ENCODE measurements at places on chromosomes 11 and 22. TPM values are rescaled to one million over a fixed set of nuclear protein-coding genes. Genes with fewer than 3 reads are reported as not detected.
A peak's percentile ranks its signal among the peaks of the same experiment; 100 is the strongest.

- DNase-seq, result no peak
Observed at GRCh38 chr11:12246147-12246546, 131.2 kb upstream of the PARVA start.

GRCh38 chr11:94934846-94935245 lies 38.5 kb downstream of the CWC15 start:
- DNase-seq, result no peak

- DNase-seq, result peak; percentile 38
Observed at GRCh38 chr22:25362215-25362882, 142.9 kb downstream of the CRYBB2 start.

GRCh38 chr11:2156416-2157182 lies 4.4 kb downstream of the INS start:
- DNase-seq, result peak; percentile 52

DNA sequence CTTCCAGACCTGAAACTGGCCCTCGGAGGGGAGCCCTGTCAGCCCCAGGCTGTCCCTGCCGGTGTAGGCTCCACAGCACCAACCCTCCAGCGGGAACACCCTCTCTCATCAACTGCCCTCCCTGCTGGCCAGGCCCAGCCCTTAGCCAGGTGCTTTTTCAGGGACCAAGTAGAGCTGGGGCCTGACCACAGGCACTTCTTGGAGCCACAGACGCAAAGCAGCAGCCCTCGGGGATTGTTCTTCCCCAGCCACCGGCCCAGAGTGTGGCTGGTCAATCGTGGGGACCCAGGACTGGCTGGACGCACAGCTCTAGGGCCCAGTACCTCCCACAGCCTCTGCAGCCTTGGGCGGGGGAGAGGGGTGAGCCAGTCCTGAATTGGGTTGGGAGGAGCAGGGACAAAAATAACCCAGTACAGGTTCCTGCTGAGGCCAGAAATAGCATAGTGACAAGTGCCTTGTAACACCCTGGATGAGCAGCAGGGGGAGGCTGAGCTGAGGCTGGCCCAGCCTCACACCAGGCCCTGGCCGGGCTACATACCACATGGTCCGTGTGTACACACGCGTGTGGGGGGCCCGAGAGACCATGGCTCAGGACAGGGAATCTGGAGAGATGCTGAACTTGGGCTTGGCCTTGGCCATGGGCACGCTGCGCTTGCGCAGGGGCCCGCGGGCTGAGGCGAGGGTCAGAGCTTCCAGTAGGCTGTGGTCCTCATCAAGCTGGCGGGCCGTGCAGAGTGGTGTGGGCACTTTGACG lies 2.0 kb downstream of the KCNJ11 start:
- no peak for DNase-seq

DNA sequence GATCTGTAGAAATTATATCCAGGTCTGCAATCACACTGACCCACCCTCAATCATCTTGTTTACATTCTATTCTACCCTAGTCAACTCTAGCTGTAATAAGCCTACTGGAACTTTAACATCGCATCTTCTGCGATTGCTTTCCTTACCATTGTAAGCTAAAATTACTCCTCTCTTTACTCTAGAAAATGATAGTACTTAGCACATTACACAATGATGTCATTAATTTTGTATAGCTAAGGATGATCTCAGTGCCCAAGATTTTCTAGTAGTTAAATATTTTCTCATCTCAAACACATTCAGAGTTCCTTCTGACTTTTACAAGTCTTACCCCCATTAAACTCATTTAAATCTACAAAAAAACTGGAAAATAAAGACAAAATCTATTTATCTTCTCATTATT lies 39.6 kb upstream of the CTSC start:
- no peak for DNase-seq

- no peak for DNase-seq
Observed at GRCh38 chr22:45831394-45831793, 145.6 kb downstream of the WNT7B start.

DNA sequence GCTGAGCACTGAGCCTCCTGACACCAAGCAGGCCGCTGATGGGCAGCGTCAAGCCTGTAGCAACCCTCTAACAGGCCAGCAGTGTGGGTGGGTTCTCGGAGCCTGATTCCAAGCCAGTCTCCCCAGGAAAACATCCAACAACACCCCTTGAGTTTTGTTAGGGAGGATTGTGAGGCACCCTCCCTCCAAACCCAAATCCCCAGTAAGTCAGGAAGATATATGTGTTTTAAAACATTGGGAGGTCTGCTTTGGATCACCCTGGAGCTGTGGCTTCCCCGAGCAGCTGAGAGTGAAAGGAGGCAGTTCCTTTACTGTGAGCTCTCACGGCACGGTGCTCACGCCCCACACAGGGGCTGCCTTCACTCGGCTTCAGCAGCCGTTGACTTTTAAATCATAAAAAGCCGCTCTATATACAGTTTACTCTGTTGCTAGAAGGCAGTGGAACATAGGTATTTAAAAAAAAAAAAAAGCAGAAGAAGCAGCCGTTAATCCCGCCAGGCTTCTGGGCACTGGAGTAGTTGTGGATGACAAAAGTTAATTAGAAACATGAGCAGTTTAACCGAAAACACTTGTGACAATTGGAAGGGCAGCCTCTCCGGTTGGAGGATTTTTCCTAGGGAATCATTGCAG lies 218.6 kb downstream of the NAV2 start:
- no peak for DNase-seq

- no peak for DNase-seq
Observed at GRCh38 chr22:49107561-49107960, 720.1 kb downstream of the BRD1 start.

DNA sequence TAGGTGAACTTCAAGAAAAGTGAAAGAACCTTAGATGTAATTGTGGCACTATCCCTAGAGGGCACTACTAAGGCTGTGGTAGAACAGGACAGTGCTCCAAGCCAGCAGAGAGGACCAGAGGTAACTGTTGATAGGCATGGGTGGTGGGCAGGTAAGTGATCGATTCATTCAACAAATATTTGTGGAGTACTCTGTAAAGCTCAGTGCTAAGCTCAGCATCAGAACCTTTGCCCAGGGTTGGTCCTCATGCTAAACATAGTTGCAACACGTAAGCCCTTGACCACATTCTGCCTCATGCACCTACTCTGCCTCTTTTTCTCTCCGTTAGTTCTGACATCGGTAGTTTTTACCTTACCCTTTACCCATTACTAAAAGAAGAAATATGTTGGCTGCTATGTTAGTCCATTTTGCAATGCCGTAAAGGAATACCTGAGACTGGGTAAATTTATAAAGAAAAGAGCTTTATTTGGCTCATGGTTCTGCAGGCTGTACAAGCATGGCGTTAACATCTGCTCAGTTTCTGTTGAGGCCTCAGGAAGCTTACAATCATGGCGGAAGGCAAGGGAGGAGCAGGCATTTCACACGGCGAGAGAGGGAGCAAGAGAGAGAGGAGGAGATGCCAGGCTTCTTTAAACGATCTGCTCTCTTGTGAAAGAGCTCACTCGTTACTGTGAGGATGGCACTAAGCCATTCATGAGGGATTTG lies 18.4 kb upstream of the NNMT start:
- no peak for DNase-seq

DNA sequence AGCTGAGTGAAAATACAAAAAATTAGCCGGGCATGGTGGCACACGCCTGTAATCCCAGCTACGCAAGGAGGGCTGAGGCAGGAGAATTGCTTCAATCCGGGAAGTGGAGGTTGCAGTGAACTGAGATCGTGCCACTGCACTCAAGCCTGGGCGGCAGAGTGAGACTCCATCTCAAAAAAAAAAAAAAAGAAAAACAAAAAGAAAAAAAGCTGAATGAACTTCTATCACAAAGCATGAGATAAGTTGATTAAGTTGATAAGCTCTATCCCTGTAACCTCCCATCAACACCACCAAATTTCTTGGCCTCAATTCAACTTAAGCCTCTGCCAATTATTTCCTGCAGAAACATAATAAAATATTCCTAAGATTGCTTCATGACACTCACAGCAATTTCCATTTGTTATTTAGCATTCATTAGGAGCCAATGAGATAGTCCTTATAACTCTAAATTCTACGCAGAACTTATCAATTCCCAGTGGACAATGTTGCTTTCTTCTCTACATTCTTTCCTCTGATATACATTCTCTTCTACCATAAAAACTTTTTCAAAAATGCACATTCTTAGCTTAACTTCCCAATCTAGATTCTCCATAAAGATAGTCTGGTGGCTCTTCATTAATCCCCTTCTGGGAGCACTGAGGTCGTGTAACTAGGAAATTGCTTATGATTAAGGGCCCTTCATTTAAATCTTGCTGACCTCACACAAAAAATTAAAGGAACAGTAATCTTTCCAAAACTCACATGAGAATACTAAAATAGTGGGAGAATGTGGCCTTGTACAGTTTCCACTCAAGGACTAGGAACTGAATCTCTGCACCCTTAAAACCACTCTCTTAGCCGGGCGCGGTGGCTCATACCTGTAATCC lies 2.9 kb downstream of the AMBRA1 start:
- no peak for DNase-seq

DNA sequence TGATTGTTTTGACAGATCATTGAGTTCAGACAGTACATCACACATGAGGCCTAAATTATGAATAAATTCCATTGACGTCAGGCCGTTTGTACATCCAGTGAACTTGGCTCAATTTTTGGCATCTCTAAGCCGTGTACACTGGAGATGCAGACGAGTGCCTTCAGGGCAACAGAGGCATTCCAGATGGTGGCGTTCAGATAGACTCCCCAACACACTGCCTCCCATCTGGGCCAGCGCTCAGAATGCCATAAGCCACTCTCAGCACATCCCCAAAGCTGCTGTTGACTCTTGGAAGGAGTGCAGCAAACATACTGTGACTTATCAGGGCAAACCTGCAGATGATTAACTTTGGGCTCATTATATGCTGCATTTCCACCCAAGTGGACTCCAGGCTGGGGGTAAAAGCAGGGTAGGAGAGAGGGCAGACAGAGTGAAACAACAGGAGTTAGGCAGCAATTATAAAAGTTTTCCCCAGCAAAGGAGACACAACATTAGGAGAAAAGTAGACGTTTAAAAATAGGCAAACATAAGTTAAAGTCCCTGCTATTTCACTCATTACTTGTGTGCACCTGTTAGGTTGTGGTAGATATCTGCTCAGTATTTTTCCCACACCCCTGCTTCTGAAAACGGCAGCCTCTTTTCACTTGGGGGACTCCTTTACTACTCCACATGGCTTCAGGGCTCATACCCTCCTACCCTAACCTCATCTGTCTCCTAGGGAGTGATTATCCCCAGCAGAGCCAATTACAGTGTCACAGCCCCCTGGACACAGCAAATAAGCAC lies 60.2 kb upstream of the PDE3B start:
- no peak for DNase-seq

- DNase-seq, result no peak
Observed at GRCh38 chr11:116895048-116895757, 57.8 kb upstream of the APOA1 start.

DNA sequence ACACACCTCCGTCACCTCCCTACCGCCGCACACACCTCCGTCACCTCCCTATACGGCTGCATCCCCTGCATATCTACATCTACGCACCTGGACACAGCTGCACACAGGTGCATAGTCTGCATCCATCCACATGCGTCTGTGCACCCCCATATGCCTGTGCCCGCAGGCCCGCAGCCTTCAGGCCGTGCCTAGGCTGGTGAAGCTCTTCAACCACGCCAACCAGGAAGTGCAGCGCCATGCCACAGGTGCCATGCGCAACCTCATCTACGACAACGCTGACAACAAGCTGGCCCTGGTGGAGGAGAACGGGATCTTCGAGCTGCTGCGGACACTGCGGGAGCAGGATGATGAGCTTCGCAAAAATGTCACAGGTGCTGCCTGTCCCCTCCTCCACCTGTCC lies 4.8 kb downstream of the PKP3 start:
- no peak for DNase-seq

DNA sequence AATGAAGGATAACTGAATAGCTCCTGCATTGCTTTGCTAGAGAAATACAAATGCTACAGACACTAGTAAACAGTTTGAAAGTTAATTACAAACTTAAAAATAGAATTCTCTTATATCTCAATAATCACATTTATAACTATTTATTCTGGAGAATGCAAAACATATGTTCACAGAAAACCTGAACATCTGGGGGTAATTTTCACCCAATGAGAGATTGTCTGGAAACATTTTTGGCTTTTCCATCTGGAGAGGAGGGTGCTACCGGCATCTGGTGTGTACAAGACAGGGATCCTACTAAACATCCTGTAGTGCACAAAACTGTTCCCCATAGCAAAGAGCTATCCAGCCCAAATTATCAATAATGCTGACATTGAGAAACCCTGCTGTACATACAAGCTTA lies 378.4 kb upstream of the CHORDC1 start:
- no peak for DNase-seq

DNA sequence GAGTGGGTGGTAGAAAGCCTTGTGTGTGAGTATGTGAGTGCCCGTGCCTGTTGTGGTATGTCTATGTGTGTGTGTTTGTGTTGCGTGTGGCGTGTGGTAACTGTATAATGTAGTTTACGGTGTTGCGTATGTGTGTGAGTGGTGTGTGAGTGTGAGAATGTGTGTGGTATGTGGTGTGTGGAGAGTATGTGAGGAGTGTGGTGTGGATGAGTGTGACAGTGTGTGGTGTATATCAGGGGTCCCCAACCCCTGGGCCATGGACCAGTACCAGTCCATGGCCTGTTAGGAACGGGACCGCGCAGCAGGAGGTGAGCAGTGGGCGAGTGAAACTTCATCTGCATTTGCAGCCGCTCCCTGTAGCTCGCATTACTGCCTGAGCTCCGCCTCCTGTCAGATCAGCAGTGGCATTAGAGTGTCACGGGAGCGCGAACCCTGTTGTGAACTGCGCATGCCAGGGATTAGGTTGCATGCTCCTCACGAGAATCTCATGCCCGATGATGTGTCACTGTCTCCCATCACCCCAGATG lies 5.7 kb downstream of the UPK3A start:
- DNase-seq, result no peak

- DNase-seq, result no peak
Observed at GRCh38 chr22:49062155-49062801, 765.4 kb downstream of the BRD1 start.

Gene CCDC73
- not detected for total RNA-seq

Gene OR5D18
- not detected for total RNA-seq

Gene HORMAD2
- not detected for total RNA-seq

Gene MRGPRX4
- not detected for total RNA-seq

Gene MRGPRE
- not detected for total RNA-seq

Gene TMEM126B
- 24.5 TPM for total RNA-seq

Gene OR2D2
- total RNA-seq, result not detected

Gene PARVA
- total RNA-seq, result 1.8 TPM

Gene HBE1
- not detected for total RNA-seq
